Islet precursor cell (in vitro differentiated cells): ENCODE measurements at places on chromosomes 7 and 10.

DNA sequence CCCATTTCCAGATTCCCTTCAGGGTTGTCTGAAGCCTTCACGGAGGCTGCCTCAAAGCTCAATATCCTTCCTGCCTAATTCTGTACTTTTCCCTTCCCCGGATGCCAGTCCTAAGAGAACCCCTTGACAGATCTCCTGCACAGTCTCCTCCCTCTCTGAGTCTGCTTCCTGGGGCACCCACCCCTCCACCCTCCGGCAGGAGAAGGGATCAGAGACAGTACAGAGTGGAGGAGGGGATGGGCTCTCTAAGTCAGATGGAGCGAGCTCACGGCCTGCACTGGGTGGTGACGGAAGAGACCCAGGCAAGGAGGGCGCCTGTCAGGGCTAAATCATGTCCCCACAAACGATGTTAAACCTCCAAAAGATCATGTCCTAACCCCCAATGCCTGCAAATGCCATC is 48.0 kb upstream of the CARD11 start:
- DNase-seq: no peak

DNA sequence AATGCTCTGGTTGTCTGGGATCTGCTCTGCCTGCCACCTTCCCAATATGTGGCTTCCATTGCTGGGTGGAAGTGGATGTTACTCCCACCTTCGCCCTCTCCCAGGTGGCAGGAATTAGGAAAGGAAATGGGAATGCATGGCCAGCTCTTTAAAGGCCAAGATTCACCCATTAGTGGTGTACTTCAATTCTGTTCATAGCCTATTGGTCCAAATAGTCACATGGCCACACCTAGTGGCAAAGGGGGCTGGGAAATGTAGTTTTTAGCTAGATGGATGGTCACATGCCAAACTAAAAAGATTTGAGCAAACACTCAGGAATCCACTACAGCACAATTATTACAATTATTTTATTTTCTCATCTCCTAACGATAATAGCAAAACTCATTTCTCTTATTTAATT is 135.1 kb downstream of the NPY start:
- no peak for DNase-seq

GRCh38 chr10:125300937-125301336 is 140.6 kb upstream of the CTBP2 start:
- no peak for DNase-seq

GRCh38 chr10:60336901-60337630 is 52.6 kb downstream of the ANK3 start:
- DNase-seq: no peak

- no peak for DNase-seq
Observed at GRCh38 chr10:8163824-8164223, 109.3 kb downstream of the GATA3 start.

- peak; percentile 42 for DNase-seq
Observed at GRCh38 chr10:48542471-48543181, 62.2 kb downstream of the ARHGAP22 start.

- no peak for DNase-seq
Observed at GRCh38 chr10:64867501-64867962, 1346.3 kb downstream of the REEP3 start.
